ENCODE measurements at places on chromosomes 5 and 9.

DNA sequence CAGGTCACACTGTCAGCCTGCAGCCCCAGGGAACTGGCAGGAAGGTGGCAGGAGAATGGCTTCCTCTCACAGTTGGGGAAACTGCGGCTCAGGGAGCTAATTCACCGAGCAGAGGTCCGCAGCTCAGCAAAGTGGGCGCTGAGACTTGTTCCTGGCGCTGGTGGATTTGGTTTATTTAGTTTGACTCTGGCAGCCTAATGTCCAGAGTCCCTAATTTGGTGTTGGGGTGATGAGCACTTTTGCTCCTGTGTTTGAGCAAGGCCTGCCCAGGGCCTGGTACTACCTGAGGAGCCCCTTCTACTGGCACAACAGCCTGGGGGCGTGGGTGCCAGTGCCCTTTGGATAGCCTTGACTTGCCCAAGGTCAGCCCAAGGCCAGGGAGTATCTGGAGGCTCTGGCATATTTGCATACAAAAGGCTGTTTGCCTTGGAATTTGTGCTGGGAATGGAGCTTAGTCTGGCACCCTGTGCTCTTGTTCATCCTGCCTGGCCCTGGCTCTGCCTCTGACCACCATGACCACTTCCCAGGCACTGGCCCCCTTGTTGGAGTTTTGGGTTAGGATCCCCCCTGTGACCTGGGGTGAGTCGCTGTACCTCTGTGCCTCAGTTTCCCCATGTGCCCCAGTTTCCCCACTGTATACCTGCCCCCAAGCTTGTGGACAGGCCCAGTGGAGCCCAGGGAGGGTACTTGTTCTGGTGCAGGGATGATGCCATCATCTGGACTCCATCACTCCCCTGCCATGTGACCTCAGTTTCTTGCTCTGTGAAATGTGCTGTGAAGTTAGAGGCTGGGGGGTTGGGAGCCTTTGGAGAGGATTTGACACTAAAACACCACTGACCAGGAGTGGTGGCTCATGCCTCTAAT lies 1.4 kb downstream of the SUSD3 start:
- no peak for DNase-seq

DNA sequence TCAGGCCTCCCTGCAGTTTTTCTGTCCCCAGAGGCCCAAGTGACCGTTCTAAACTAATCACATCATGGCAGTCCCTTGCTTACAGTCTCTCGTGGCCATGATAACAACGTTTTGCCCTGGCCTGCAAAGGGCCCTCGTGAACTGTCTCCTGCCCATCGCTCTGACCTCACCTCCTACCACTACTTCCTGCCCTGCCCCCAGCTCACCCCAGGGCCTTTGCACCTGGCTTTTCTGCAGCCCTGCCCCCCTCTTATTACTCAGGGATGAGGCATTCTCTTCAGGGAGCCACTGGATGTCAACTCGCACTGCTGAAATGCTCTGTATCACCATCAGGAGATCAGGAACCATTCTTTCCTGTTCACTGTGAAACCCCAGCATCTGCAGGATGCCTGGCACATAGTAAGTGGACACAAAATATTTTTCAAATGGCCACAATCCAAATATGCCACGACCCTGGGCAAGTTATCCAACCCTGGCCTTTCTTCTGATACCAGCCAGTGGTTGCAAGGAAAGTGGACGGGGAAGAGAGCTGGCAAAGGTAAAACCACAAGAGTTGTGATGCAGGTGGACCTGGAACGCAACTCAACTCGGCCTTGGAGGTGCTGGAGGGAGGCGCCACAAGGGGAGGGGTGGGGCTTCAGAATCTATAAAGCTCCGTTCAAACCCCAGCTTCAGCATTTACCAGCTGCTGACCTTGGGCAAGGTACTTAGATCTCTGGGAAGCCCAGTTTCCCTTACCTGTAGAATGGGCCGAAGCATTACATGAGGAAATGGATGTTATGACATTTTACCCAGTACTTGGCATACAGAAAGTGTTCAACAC lies 1.7 kb downstream of the SNCB start:
- no peak for DNase-seq

DNA sequence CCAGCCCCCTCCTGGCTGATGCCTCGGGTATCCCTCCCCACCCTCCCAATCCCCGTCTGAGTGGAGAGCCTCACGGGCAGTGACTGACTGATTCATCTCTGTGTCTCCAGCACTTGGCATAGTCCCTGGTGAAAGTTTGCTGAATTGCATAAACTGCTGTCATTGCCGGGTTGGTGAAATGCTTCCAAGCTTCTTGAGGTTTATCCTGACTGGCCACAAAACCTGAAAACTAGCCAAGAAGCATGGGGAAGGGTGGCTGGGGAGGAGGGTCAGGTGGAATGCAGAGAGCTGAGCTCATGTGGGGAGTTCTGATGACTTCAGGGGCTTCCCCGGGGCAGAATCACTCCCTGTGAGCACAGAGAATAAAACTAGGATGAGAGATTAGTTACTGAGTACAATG lies 56.9 kb upstream of the GGTA1 start:
- peak; percentile 50 for DNase-seq

DNA sequence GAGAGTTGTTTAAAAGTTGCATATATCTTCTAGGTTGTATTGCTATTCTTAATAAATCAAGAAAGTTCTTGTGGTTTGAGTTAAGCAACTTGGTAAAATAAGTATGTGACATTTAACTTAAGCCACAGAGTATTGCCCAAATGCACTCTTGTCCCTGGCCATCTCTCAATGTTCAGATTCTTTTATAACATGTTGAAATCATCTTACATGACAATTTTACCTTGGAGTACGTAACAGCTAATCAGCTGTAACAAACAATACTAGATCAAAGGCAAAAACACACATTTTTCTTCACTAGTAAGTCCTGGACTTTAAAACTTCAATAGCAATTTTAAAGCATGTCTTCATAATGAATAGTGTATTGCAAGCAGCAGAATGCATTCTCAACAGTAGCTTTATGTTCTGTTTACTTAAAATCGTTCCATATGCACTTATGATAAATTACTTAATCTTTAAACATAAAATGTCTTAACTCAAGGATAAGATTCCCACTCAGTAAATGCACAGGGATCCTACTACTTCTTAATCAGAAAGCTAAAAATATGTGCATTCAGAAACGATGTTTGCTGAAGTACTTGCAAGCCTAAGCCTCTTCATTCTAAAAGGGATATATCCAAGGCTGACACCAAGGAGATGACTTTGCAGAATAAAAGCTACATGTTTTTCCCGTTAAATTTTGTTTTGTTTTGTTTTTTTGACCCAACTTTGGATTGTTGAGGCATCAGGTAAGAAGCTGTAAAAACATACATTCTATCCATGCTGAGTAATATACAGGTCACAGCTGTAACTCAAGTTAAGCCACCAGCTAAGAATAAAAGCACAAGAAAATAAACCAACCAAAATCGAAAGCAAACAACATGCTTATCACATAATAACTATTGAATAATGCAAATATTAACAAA lies 86.1 kb upstream of the NFIB start:
- no peak for DNase-seq

DNA sequence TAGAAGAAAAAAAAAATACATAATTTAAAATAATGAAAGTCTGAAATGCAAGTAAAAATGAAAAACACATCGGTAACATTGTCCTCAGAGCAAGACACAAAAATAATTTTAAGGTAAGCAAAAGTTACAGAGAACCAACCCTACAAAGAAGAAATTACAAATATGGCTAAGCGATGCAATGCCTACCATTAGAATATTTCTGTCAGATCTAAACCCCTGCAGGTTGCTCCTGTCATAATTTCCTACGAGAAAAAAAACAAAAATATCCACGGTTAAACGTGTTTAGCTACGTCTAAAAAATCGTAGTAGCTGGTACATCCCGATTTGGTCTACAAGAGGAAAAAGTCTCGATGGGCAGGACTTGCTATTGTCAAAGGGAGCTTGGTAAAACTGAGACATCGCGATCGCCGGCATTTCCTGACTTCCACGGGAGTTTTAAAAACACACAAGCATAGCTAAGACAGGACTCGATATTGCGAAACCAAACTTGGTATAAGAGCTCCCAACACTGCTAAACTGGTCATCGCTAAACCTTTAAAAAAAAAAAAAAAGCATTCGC lies 1.1 kb upstream of the ANXA2R start:
- DNase-seq, result no peak

DNA sequence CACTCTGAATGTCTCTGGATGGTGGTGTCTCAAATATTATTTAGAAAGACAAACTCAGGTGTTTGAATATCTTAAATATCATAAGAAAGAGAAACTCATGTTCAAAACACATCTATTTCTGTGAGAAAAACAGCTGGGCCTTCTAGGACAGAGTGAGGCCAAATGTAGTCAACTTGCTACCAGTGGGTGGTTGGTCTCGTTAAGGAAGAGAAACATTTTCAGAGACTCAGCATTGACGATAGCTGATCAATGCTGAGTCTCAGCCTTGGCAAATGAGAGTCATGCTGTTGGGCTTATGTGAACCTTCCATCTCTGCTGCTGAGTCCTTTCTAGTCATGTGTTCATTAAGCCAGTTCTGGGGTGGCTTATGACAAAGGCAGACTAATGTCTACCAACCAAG lies 418.0 kb downstream of the CETN3 start:
- DNase-seq, result no peak

DNA sequence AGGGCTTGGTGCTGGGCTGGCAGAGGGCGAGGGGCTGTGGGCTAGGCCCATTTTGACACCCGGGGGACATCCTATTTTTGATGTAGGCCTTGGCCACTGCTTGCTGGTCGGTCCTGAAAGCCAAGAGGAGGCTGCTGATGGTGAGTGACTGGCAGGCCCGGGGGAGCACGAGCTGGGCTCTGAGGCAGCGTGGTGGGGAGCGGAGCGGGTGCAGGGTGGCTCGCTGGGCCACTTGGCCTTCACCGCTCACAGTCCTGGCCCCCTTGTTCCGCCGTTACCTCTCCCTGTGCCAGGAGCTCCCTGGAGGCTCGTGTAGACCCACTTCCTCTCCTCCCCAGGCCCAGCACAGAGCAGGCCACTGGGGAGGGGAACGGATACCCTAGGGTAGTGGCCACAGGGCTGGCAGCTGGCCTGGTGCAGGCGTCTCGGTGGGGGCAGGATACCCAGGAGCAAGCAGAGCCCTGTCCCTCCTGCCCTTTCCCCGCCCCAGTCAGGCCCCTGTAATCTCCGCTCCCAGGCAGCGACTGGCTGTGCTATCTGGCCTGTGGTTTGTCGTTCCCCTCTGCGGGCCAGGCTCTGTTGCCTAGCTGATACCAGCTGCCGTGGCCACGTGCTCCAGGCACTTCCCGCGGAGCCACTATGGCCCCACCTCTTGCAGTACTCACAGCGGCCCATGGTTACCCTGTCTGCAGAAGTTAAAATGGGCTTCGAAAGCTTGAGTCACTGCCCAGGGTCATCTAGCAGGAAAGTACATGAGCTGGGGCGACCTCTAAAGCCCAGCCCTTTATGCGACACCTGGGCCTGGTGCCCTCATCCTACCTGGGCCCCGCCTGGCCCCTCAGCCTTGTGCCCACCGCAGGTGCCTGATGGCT lies 11.7 kb upstream of the DOLPP1 start:
- DNase-seq, result peak; percentile 94

DNA sequence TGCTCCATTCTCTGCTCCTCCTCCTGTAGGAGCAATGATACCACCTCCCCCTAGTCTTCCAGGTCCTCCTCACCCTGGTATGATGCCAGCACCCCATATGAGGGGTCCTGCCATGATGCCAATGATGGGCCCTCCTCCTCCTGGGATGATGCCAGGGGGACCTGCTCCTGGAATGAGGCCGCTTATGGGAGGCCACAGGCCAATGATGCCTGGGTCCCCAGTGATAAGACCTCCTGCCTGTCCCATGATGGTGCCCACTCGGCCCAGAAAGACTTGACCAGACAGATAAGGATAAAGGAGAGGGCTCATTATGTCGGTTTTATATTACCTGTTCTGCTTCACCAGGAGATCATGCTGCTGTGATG lies 26.2 kb upstream of the IQGAP2 start:
- no peak for DNase-seq

GRCh38 chr5:174454464-174454863 lies 269.9 kb upstream of the MSX2 start:
- peak; percentile 65 for DNase-seq

DNA sequence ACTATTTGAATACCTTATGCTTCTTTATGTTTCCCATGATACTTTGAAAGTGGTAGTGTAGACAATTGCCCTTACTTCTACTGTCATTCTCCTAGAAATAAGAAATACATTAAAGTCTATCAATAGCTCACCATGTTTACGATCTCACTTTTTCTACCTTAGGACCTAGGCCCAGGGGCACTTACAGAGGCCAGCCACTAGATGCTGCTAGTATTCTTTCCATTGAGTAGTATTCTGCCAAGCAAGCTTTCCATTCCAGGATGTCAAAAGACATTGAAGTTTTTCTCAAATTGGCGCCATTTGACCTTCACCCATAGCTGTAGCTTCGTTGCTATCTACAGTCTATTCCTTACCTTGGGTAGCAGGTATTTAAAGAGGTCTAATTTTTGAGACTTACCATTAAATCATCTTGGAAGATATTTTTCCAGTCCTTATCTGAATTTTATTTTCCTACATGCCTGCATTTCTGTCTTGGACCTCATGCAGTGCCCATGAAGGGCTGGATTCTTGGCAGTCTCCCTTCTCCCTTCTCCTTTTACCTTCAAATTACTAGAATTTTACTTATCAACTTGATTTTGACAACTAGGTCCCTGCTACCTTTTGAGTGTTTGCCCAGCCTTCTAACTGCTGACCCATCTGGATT lies 246.0 kb upstream of the NUDT12 start:
- peak; percentile 70 for DNase-seq

DNA sequence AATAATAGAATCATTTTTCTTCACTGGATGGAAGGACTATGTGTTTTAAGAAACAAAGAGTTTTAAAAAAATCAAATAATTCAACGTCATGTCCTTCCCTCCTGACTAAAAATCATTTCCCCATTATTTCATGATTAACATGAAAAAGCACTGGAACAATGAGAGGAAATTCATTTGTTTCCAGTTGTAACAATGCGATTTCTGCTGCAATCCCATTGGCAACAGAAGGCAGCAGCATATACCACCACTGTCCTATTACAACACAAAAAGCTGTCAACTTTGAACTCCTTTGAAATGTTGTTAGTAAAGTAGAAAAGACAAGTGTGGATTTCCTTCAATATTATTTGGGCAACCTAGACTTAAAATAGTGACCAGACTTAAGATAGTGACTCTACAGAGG lies 3.1 kb downstream of the C5orf63 start:
- DNase-seq, result no peak

- peak; percentile 31 for DNase-seq
Observed at GRCh38 chr9:4491626-4491975, 1.3 kb downstream of the SLC1A1 start.

GRCh38 chr5:172910828-172911627 lies 48.2 kb upstream of the RPL26L1 start:
- DNase-seq, result peak; percentile 55

GRCh38 chr9:7192266-7192665 lies 434.5 kb downstream of the KDM4C start:
- DNase-seq, result no peak

GRCh38 chr9:90444609-90445204 lies 197.9 kb downstream of the DIRAS2 start:
- DNase-seq, result no peak

- no peak for DNase-seq
Observed at GRCh38 chr5:150762211-150762610, 3.4 kb upstream of the DCTN4 start.

DNA sequence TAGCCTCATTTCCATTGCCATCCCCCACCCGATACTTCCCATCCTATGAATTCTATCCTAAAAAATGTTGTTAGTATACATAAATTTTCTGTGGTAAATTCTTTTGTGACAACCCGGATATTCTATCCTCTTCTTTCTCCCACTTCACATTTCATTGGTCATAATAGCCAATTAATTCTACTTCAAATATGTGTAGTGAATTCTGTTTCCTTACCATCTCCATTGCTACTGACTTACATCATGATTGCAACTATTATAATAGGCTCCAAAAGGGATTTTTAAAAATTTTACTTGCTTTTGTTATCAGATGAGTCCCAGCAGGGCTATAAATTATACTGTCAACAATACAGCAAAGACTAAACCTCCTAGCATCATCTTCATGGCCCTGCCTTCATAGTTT lies 1326.8 kb downstream of the PTPRD start:
- no peak for DNase-seq

Data from stomach (tissue), 19 donors.